Stimulated activated CD4-positive, alpha-beta T cell treated with anti-CD3 and anti-CD28 coated beads, Interleukin-1b, Interleukin-23, amount 100 ng/mL, for 4 hours (primary cell): ENCODE measurements at places on chromosomes 11 and 22.

DNA sequence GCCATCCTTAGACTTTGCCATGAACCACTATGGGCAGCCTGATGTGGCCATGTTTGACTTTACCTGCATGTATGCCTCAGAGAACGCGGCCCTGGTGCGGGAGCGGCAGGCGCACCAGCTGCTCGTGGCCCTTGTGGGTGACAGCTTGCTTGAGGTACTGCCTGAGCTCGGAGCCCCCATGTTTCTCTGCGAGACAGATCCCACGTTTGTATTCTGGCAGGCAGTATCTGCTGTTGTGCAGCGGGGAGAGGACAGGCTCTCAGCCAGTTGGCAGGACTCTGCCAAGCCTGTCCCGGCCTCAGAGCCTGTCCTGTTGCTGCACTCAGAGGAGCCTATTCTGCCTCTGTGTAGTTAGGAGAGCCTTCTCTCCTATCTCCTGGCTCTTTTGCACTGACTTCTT is 109.9 kb downstream of the MICAL2 start:
- DNase-seq: no peak

DNA sequence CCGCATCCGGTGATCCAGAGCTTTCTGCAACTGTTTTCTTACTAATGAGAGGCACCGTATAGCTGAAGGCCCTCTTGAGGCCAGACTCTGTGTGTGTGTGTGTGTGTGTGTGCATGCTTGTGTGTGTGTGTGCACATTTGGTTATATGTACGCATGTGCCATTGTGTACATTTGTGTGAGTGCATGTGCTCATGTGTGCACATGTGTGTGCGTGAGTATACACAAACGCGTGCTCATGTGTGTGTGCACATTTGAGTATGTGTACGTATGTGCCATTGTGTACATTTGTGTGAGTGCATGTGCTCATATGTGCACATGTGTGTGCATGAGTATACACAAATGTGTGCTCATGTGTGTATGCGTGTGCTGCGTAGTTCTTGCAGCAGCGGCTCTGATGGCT is 12.3 kb upstream of the FGF19 start:
- no peak for DNase-seq

DNA sequence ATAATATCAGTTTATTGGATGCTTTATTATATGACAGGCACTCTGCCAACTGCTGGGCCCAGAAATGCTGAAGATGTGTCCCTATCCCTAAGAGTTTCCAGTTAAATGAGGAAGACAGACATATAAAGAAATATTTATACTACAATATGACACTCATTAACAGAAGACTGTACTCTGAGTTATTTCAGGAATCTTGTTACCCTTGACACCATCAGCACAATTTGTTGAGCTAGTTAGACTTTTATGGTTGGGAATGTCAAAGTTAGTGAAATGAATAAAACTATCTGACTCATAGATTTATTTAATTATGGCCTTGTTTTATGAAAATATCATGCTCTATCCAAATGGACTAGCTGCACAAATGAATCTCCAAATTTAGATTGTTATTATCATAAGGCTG is 25.6 kb upstream of the MSANTD4 start:
- DNase-seq: no peak

- no peak for DNase-seq
These were observed 20.6 kb downstream of the EED start for GRCh38 chr11:86265194-86265593.

DNA sequence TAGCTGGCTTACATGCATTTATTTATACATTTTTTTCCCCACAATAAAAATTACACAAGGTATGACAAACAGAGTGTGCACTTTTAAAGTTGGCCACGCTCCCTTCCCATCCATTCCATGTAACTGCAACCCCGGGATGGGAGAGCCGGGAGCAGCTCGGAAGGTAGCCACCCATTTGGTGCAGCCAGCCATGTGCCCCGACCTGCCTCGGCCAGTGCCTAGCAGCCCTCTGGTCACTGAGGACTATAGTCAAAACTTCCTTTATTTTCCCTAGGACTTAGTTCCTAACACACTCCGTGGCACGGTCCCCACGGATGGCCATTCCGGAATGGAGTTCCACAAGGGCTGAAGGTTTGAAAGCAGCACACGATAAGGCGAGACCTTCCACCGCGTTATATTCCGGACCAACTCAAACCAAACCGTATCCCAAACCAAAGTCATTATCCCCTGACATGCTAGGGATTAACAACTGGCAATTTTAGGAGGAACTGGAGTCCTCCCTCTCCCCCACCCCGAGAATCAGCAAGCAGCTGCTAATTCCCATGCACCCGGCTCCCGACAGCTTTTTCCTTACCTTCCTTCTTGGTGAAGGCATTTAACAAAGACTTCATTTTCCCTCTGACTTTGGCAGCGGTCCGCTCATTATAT is 426.4 kb downstream of the SHANK2 start:
- DNase-seq: no peak

GRCh38 chr22:22954656-22955055 is 67.0 kb downstream of the IGLL5 start:
- no peak for DNase-seq

DNA sequence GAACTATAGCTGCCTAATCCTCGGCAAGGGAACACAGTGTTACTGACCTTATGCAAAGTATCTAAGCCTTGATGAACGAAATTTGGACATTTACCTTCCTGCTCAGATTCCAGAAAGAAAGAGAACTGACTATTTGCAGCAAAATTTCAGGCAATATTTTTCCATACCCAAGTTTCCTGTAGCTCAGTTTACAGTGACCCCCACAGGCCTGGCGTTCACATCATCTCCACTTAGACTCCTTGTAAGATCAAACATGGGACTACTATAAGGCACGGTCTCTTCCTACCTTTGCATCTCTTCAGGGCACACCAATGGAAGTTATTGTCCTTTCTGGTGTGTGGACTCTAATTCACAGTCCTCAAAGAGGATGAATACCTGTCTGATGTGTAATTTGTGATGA is 21.1 kb downstream of the MS4A6A start:
- DNase-seq: no peak
